Motor neuron (in vitro differentiated cells): ENCODE measurements at places on chromosomes 4 and X. TPM values are rescaled to one million over a fixed set of nuclear protein-coding genes. Genes with fewer than 3 reads are reported as not detected.

- no peak for ATAC-seq
Measured at GRCh38 chrX:141221611-141222010, 20.7 kb downstream of the SPANXC start.

- ATAC-seq, result no peak
Measured at GRCh38 chr4:147739239-147739823, 7.4 kb downstream of the ARHGAP10 start.

- no peak for ATAC-seq
Measured at GRCh38 chr4:73193659-73194058, 64.9 kb downstream of the ANKRD17 start.

- ATAC-seq, result no peak
Measured at GRCh38 chrX:10986616-10987015, 124.5 kb upstream of the HCCS start.

The RTL3 gene
- total RNA-seq, result 0.19 TPM in 1 of 2 replicates, not detected in the other

DNA sequence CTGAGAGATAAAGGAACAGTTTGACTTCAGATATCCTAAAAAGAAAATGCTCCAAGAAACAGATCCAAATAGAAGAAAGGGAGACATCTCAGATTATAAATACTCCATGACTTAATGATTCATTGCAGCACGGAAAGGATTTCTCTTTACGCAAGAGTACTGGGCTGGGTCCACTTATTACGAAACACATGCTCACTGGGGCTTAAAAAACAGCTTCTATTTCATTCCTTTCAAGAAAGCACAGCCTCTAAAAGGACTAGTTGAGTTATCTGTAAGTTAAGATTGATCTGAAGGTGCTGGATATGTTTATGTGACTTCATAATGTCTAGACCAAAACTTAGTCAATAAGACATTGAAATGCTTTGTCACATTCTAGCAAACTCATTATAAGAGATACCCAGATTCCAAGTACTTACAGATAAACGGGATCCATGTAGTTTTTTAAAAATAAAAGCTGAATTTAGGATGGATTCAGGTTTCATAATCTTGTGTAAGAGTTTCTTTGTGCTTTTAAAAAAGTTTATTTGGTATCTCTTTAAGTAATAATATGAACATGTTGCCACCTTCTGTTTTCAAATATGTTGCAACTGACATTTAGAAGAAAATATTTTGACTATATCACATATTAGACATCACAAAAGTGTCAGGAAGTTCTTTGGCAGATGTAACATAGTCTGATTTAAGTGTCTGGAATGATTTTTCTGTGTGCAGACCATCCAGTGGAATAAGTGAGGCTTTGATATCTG, 109.5 kb upstream of the MYOZ2 start:
- ATAC-seq, result no peak

DNA sequence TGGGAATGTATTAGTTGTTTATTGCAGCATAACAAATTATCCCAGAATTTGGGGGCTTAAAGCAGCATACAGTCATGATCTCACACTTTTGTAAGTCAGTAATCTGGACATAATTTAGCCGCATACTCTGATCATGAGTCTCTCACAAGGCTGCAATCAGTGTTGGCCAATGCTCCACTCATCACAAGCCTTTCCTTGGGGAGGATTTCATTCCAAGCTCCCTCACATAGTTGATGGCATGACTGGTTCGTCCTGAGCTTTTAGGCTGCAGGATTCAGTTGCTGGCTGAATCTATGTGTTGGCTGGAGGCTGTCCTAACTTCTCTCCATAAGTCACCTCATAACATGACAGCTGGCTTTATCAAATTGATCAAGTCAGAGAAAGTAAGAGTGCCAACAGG, 1568.6 kb upstream of the PCDH7 start:
- ATAC-seq, result no peak

DNA sequence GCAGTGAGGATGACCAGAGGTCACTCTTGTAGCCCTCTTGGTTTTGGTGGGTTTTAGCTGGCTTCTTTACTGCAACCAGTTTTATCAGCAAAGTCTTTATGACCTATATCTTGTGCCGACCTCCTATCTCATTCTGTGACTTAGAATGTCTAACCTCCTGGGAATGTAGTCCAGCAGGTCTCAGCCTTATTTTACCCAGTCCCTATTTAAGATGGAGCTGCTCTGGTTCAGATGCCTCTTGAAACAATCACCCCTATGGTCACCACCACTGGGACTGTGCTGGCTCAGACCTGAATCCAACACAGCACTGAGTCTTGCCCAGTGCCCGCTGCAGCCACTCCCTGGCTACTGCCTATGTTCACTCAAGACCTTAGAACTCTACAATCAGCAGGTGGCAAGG, 49.4 kb downstream of the MCUB start:
- ATAC-seq, result no peak

GRCh38 chr4:189279188-189279587, 661.5 kb upstream of the FRG1 start:
- no peak for ATAC-seq

The CXCL3 gene
- total RNA-seq, result 0.63 TPM in 1 of 2 replicates, not detected in the other

The ABCD1 gene
- total RNA-seq, result 2.9 and 3.6 TPM in 2 replicates

DNA sequence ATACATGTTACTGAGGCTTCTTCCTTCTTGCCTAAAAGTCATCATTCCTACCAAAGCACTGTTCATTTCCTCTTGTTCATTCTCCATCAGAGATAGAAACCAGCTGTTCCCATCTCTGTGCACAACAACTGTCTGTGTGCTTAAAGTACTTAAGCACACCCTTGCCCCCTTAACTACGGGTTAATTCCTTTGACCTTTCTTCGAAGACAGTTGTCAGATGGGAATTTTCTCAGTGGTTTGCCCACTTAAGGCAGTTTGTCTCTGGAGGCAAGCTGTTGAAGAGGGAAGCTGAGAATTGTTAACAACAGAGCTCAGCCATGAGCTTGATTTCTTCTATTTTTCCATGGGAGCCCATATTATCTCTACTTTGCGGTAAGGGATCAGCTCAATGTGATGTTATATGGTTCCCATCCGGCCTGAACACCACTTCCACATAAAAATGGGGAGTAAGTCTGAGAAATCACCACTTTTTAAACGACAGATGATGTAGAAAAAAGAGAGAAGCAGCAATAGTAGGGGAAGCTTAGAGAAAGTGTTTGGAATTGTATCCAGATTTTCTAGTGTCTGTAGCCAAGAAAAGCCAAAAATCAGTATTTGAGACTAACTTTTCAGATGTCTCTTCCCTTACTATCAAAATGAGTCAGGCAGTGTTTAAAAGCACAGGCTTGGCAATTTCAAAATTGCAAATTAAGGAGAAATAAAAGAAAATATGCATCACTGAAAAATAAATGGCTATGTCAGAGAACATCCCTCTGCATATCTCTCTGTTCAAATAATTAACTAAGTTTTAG, 194.4 kb downstream of the SLIT2 start:
- ATAC-seq, result no peak

DNA sequence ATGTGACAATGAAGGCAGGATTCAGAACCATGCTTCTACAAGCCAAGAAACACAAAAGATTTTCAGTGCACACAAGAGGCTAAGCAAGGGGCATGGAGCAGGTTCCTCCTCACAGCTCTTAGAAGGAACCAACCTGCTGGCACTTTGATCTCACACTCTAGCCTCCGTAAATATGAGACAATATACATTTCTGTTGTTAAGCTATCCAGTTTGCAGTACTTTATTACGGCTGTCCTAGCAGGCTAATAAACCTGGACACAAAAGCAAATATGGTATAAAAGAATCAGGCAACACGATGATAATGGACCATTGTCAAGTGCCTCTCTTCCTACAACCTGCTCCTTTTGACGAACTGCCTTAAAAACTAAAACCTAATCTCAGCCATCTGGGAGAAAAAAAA, 114.5 kb downstream of the ZAR1 start:
- ATAC-seq, result no peak

The LDOC1 gene
- 17.7 and 18.0 TPM in 2 replicates for total RNA-seq

DNA sequence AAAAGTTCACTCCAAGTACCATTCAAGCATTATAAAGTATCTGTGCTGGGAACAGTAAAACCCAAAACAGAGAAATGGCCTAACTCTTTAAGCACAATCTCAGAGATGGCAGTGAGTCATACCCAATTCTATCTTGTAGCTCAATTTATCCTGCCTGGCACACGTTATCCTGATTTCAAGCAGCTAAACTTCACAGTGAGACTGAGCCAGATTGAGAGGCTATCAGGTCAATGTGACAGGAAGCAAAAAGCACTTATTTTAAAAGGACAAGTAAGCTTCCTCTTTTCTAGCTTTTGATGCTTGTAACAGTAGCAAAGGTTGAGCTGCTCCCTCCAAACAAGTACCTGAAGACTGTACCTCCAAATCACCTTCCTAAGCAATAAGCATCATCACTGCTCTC, 324.9 kb downstream of the NAF1 start:
- ATAC-seq, result no peak

The CENPVL1 gene
- total RNA-seq, result not detected in 2 replicates

DNA sequence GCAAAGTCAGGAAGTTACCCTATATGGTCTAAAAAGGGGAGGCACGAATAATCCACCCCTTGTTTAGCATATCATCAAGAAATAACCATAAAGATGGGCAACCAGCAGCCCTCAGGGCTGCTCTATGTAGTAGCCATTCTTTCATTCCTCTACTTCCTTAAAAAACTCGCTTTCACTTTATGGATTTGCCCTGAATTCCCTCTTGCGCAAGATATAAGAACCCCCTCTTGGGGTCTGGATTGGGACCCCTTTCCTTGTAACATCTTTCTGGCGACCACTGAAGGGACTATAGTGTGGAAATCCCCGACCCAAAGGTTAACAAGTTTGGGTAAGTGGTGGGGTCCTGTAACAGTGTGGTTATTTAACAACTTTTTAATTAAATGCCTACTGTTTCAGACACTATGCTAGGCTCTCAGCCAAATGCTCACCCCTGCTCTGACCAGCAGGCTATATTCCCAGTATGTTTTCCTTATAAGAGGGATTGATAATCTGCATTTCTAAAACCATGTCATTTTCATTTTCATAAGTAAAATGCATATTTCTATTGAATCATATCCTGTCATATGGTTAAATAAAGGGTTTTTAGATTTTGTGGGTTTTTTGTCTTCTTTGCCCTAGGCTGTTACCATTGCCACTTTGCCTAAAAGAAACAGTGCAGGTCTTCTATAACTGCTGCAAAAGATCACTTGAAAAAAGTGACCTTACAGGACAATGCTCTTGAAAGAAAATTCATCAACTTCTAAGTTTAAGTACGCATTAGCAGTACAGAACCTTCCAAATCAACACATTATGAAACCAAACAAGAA, 41.5 kb downstream of the ANAPC10 start:
- no peak for ATAC-seq
